ENCODE measurements at places on chromosomes 3 and 15. TPM values are rescaled to one million over a fixed set of nuclear protein-coding genes. Genes with fewer than 3 reads are reported as not detected.

The GOLGA8G gene
- total RNA-seq: not detected

The DOCK3 gene
- total RNA-seq: 1.3 TPM

The HTR3D gene
- not detected for total RNA-seq

The SPTSSB gene
- not detected for total RNA-seq

The P2RY13 gene
- not detected for total RNA-seq

The GOLGA6L10 gene
- 0.28 TPM for total RNA-seq

The CIDEC gene
- not detected for total RNA-seq

The RBMS3 gene
- 30.9 TPM for total RNA-seq

The SGO1 gene
- total RNA-seq: 8.1 TPM

The CCDC9B gene
- 0.92 TPM for total RNA-seq

The IL17RB gene
- 0.33 TPM for total RNA-seq

The SERPINI2 gene
- total RNA-seq: not detected

The PATL2 gene
- 0.69 TPM for total RNA-seq

The CLDN1 gene
- total RNA-seq: 0.13 TPM

The PPP1R14D gene
- total RNA-seq: not detected

The CKMT1B gene
- total RNA-seq: 12.8 TPM

The ITIH1 gene
- not detected for total RNA-seq

The AAGAB gene
- 40.6 TPM for total RNA-seq

The ABTB1 gene
- total RNA-seq: 8.7 TPM

The SKOR1 gene
- total RNA-seq: 0.21 TPM

The CADM2 gene
- 0.97 TPM for total RNA-seq

The FAM98B gene
- total RNA-seq: 24.6 TPM

The STAC gene
- 0.18 TPM for total RNA-seq

The SYNPR gene
- total RNA-seq: not detected

The DTX3L gene
- 6.0 TPM for total RNA-seq

The PARP15 gene
- total RNA-seq: 0.36 TPM

The LARP6 gene
- total RNA-seq: 4.5 TPM

The ITGB5 gene
- total RNA-seq: 55.2 TPM

The C3orf20 gene
- total RNA-seq: 0.13 TPM

The RFTN1 gene
- total RNA-seq: 41.8 TPM

The PEX11A gene
- total RNA-seq: 4.5 TPM

The SOX14 gene
- 19.7 TPM for total RNA-seq

The DNAH12 gene
- total RNA-seq: 0.85 TPM

The HYKK gene
- total RNA-seq: 1.3 TPM

The PARP14 gene
- total RNA-seq: 41.9 TPM

The CCNB2 gene
- total RNA-seq: 16.5 TPM

The IQCF5 gene
- total RNA-seq: not detected

The LPCAT4 gene
- total RNA-seq: 32.4 TPM

The RPSA gene
- total RNA-seq: 2,445 TPM

The RAB43 gene
- total RNA-seq: 53.0 TPM

The LINGO1 gene
- 18.8 TPM for total RNA-seq

The GPR87 gene
- 2.0 TPM for total RNA-seq

The LTF gene
- not detected for total RNA-seq

The LRRC57 gene
- total RNA-seq: 32.7 TPM

The GJD2 gene
- 0.54 TPM for total RNA-seq

The KCNMB3 gene
- 3.8 TPM for total RNA-seq

The MST1R gene
- 0.67 TPM for total RNA-seq

The RHCG gene
- total RNA-seq: not detected

The UBAP1L gene
- 1.8 TPM for total RNA-seq

The TEX9 gene
- 12.8 TPM for total RNA-seq

The ALG1L2 gene
- total RNA-seq: 4.4 TPM

The SLC12A1 gene
- total RNA-seq: not detected

The P4HTM gene
- 9.3 TPM for total RNA-seq

The CPLX3 gene
- not detected for total RNA-seq

The CATSPER2 gene
- total RNA-seq: 1.9 TPM

Data from endothelial cell (in vitro differentiated cells).